Activated T-cell treated with anti-CD3 and anti-CD28 coated beads, Interleukin-2, amount 50 U/mL, for 1 hour (primary cell): ENCODE measurements at places on chromosomes 3 and 15.

- no peak for DNase-seq
Observed at GRCh38 chr3:151301787-151302186, 14.8 kb downstream of the GPR87 start.

DNA sequence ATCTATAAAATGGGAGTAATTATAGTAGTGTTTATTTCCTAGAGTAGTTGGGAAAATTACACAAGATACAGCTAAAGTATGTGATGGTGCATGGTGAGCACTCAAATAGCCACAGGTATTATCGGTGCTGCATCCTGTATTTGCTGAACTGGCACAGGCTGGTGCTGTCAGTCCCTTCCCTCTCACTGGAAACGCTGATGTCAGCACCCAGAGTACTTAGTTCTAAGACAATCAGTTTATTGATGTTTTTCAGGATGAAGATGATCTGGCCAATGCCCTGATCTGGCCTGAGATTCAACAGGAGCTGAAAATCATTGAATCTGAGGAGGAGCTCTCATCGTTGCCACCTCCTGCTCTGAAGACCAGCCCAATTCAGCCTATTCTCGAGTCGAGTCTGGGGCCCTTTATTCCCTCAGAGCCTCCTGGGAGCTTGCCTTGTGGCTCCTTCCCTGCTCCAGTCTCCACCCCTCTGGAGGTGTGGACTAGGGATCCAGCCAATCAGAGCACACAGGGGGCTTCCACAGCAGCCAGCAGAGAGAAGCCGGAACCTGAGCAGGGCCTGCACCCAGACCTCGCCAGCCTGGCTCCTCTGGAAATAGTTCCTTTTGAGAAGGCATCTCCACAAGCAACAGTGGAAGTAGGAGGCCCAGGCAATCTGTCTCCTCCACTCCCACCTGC lies 49.7 kb downstream of the TMEM39A start:
- no peak for DNase-seq

GRCh38 chr3:167666563-167666962 lies 12.8 kb upstream of the WDR49 start:
- DNase-seq, result no peak

DNA sequence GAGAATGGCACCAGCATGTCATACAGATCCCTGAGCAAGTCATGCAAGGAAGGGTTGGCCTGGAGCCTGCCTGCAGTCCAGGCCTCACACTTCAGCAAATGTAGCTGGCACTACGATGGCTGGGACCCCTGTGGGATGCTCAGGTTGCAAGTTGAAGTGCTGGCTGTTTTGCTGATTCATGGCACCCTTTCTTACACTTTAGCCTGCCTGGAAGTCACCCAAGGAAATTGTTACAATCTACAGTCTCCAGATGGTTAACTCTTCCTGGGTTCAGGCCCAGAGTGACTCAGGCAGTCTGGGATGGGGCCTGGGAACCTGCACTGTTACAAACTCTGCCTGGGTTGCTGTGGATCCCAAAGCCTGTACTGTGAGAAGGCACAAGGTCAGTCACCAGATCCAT lies 91.0 kb upstream of the SLC6A11 start:
- DNase-seq, result no peak

GRCh38 chr3:99808163-99808794 lies 9.4 kb upstream of the CMSS1 start:
- DNase-seq, result no peak

DNA sequence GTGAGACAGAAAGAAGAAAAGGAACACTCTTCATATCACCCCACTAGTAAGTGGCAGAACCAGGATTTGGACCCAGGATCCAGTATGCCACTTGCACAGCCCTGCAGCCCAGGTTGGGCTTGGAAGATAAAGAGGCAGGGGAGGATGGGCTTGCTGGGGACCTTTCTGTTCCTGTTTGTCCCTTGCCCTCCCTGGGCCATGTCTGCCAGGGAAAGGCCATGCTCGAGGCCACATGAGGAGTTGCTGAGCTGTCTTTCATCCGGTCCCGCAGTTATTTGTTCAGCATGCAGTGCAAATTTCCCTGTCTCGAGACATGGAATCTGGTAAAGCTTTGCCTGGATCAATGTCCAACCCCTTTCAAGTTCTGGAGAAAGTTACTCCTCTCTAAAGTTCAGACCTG lies 116.0 kb upstream of the MRPS22 start:
- no peak for DNase-seq

- no peak for DNase-seq
Observed at GRCh38 chr3:128950223-128950938, 43.5 kb downstream of the CFAP92 start.

DNA sequence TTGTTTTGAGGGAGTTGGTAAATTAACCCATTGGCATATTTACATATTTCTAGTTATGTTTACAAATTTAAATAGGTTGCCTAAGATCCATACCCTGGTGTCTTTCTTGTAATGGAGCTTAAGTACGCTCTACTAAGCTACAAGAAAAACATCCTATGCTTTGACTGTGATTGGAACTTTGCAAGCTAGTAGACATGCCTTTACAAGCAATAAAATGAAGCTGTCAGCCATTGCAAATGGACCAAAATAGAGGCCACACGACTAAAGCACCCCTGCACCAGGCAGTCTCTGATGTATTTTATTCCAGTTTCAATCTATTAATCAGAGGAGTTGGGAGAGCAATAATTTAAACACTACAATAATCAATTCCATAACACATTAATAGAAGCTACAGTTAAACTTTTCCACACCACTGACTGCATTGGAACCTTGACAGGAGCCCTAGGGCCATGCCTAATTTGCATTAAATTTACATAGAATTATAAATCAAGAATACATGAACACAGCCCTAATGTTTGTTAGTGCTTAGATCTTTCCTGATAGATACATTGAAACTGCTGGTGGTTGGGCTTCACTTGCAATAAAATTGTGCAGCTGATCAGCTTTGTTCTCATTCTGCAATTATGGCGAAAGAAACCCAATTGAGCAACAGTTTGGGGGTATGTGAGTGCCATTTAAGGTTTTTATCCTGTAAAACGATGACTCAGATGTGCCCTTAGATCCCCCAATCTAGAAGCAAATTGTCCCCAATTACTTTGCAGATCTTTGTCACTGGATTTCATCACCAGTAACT lies 360.1 kb downstream of the LSAMP start:
- DNase-seq, result no peak

DNA sequence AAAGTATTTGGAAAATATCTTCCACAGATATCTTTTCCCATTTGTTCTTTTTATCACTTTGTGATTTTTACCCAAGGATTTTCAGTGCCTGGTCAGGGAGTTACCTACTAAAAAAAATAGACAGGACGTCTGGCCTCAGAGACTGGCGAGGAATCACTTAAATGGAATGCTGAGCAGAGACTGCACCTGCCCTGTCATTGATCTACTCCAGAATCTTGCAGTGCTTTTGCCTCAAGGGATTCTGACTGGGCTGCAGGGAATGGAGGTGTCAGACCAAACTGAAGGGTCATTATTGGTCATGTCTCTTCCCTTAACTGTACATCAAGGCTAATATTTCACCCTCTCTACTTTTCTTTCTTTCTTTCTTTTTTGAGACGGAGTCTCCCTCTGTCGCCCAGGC lies 12.1 kb upstream of the RYR3 start:
- DNase-seq, result no peak
